ENCODE measurements at places on chromosomes 2 and 18.

DNA sequence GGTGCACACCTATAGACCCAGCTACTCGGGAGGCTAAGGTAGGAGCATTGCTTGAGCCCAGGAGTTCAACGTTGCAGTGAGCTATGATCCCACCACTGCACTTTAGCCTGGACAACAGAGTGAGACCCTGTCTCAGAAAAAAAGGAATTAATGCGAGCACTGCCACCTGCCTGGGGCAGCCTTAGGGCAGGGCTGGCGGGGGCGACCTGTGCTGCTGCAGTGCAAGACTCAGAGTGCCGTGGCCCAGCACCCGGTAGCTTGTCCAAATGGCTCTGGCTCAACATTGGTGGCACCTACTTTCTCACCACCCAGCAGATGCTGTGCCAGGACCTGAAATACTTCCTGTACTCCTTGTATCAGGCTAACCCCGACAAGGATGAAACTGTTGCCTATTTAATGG lies 30.2 kb downstream of the STK25 start:
- DNase-seq: no peak

DNA sequence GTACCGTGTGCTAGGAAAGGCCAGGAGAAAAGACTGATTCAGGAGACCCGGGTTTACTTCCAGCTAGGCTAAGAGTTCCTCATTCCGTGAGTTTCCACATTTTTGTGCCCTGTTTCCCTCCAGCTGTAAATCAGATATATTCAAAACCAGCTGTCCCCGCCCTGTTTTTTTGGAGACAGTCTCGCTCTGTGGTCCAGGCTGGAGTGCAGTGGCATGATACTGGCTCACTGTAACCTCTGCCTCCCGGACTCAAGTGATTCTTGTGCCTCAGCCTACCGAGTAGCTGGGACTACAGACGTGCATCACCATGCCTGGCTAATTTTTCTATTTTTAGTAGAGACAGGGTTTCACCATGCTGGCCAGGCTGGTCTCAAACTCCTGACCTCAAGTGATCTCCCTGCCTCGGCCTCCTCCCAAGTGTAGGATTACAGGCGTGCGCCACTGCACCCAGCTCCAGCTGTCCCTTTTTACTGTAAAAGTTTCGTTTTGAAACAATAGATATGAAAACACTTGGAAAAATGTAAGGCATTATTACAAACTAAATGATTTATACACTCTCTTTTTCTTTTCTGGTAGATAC lies 112.8 kb upstream of the SEC11C start:
- DNase-seq: no peak

DNA sequence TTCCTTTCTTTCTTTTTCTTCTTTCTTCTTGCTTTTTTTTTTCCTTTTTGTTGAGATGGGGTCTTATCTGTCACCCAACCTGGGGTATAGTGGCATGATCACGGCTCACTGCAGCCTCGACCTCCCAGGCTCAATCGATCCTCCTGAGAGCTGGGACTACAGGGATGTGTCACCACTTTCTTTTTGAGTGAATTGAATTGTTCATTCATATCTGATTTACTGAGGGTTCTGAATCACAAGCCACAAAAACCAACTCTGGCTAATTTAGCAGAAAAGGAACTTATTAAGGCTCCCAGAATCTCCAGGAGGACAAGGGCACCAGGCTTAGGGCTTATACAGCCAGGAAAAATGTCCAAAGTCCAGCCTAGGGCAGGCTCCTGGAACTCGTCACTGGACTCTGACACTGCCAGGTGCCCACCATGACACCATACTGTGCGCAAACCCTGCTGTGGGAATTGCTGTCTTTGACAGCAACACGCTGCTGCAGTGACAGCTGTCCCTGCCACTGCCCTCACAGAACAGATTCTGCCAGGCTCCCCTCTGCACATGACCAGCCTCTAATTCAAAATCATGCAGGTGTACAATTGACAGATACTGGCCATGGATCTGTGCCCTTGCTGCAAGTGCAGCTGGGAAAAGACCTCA lies 42.9 kb upstream of the EML6 start:
- DNase-seq: no peak

GRCh38 chr18:48927286-48928080 lies 23.3 kb downstream of the SMAD7 start:
- DNase-seq: peak; percentile 14

DNA sequence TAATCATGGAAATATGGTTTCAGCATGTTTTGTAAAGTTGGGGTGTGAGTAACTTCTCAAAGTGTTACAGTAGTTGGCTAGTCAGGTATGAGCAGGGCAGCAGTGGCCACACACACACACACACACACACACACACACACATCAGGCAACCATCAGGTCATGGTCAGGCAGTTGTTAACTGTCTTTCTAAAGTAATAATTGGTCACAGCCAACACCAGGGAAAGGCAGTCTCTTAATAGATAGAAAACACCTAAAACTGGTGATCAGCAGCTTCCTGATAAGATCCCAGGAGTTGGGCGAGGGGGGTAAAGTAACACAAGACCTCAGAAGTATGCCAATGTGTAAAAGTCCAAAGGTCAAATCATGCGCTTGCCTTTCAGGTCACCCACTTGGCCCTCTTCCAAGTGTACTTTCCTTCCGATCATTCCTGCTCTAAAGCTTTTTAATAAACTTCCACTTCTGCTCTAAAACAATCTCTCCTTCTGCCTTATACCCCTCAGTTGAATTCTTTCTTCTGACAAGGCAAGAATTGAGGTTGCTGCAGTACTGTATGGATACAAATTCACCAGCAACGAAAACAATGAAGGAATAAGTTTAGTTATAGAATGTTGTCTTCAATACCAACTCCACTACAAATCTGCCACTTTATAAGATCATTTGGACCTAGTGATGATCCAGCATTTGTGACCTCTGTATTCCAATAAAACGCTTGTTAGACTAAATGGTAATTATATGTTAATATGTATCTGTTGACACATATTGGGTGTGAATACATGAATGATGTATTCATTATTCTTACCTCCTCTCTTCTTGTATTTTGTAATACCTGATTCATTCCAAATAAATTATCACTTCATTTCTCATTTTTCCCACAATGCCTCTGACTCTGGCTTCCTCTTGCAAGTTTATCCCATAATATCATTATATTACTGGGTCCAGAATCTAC lies 254.3 kb downstream of the METTL4 start:
- DNase-seq: no peak

DNA sequence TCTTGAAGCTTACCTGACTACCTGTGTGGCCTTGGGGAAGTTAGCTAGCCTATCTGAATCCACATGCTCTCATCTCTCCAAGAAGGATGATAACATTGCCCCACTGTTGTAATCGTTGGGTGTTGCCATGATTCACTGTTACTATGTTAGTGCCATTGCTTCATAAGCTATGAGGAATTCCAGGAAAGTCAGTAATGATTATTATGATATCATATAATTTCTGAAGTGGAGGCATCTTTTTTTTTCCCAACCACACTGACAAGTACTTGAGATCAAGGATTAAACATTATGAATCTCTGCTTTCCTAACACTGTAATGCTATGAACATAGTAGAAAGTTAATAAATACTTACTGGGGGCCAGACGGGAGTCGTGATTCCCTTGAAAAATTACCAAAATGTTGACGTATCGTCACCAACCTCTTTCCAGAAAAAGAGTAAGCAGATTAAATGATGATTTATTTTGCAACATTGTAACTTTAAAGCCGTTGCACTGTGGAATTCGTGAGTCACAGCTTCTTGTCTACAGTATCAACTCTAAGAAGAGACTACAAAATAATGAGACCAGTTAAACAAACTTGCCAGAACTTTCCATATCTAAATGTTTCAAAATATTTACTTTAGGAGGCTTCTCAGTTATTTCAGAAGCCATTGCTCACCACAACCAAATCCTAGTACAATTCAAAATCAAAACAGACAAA lies 459.9 kb downstream of the PIK3C3 start:
- peak; percentile 25 for DNase-seq

GRCh38 chr2:136858656-136859055 lies 93.3 kb downstream of the THSD7B start:
- DNase-seq: no peak

GRCh38 chr2:148814143-148814859 lies 60.7 kb upstream of the KIF5C start:
- DNase-seq: no peak

DNA sequence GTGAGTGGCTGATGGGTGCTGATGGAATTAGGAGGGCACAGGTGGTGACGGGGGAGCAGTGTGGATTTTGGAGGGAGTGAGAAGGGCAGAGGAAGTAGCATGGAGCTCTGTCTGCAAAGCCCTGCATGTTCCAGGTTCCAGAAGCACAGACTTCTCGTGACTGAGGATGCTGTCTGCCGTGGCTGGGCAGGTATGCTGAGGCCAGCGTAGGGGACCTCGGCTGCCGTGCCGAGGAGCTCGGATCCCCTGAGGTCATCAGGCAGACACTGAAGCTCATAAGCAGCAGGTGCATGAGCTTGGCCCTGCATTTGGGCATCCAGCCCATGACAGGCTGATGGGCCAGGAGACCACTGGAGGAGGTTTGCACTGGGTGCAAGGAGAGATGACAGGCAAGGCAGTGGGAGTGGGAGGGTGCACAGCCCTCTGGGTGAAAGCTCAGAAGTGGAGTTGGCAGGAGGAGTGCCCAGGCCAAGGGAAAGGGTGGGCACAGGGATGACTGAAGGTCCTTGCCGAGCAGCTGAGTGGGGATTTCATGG lies 215.3 kb downstream of the SH3RF3 start:
- no peak for DNase-seq

DNA sequence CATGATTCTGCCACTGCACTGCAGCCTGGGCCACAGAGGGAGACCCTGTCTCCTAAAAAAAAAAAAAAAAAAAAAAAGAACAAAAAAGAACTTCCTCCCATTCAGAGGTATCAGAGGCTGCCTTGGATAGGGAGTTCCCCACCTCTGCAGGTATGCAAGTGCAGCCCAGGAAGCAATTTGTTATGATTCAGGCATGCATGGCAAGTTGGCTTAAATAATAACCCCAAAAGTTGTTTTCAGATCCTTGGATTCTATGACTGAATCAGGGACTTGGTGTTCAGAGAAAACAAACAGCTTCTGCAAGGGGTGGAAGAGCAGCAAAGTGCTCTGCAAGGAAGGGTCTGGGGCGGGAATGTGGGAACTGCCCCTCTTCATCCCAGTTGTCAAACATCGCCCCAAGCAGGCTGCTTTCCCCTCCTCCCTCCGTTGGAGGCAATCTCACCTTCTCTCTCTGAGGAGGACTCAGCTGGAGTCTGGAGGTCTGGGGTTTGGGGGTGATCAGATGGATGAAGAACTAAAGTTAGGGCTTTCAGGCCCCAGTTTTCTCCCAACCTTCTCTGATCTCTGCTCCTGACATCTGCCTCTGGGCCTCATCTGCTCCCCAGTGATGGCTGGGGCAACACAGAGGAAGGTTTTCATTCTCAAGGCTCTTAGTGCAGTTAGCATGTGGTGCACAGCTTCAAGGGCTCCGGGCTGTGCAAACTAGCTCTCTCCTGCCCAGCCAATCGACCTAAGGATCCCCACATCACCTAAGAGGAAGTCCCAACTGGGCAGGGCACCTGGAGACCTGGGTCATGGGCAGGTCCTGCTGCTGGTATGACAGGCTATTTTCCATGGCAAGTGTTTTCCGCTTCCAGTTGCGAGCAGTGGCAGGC lies 3.5 kb upstream of the GDF7 start:
- DNase-seq: no peak

DNA sequence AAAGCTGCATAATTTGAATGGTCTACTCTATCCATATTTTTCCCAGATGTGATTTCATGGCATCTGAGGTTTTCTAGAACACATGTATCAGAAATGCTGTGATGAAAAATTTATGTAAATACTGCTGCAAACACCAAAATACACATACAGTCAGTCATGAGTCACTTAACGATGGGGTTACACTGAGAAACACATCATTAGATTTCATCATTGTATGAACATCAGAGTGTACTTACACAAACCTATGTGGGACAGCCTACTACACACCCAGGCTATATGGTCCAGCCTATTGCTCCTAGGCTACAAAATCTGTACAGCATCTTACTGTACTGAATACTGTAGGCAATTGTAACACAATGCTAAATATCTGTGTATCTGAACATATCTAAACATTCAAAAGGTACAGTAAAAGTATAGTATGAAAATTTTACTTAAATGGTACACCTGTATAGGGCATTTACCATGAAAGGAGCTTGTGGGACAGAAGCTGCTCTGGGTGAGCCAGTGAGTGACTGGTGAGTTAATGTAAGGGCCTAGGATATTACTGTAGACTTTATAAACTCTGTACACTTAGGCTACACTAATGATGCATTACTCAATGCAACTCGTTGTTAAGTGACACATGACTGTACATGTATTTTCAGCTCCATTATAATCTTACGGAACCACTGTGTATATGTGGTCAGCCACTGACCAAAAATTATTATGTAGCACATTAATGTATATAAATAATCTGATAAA lies 33.5 kb downstream of the PNO1 start:
- no peak for DNase-seq

GRCh38 chr2:237790353-237790752 lies 8.2 kb upstream of the RBM44 start:
- DNase-seq: no peak

GRCh38 chr18:79548077-79548450 lies 131.5 kb upstream of the CTDP1 start:
- no peak for DNase-seq

DNA sequence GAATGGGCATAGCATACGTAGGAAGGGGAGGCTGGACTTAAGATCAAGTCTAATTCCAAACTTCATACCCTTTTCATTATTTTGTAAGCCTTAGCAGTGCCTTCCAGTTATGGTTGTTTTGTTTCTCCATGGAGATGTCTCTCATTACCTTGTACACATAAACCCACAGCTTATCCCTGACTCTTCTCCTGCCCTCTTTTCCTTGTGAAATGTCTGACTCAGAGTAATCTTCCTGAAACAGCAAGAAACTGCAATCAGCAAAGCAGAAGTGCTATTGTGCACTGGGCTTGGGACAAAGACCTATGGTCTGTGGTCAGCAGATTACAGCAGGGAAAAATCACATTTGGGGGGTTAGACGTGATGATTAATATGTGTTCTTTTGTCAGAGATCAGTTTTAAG lies 176.7 kb downstream of the IKZF2 start:
- DNase-seq: no peak

DNA sequence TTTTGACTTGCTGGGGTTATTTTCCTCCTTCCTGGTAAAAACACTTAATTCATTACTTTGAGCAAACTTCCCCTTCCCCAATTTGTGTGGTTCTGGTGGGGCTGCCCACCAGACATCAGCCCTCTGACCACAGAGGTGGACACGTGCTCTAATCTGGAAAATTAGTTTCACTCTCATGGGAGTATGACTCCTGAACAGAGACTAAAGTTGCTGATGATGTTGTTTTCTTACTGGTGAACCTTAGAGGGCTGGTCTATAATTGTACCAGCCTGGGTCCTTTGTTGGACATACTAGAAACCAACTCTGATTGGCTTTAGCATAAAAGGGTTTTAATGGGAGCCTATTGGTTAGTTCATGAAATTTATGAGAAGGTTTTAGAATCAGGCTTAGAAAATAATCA lies 54.1 kb upstream of the ACYP2 start:
- no peak for DNase-seq

DNA sequence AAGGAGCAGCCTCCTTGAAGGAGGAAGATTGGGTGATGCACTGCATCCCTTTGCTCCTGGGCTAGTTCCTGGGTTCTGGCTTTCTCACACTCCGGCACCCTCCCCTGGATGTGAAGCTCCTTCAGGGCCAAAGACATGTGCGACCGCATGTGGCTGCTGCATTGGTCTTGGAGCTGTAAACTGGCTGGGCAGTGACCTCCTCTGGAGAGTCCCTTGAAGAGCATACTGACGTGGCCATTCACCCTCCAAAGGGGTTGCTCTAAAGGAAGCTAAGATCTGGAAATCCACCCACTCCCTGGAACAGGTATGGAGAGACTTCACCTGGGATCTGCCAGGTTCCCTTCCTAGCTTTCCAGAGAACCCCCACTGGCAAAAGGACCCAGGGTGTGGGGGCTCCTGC lies 62.1 kb downstream of the TMEM17 start:
- DNase-seq: no peak

GRCh38 chr2:111113838-111114237 lies 6.9 kb upstream of the BCL2L11 start:
- DNase-seq: no peak
